Activated T-helper 1 cell treated with anti-CD3 and anti-CD28 coated beads, Interleukin-2, amount 50 U/mL, for 16 hours (primary cell): ENCODE measurements at places on chromosomes 7 and 10.

DNA sequence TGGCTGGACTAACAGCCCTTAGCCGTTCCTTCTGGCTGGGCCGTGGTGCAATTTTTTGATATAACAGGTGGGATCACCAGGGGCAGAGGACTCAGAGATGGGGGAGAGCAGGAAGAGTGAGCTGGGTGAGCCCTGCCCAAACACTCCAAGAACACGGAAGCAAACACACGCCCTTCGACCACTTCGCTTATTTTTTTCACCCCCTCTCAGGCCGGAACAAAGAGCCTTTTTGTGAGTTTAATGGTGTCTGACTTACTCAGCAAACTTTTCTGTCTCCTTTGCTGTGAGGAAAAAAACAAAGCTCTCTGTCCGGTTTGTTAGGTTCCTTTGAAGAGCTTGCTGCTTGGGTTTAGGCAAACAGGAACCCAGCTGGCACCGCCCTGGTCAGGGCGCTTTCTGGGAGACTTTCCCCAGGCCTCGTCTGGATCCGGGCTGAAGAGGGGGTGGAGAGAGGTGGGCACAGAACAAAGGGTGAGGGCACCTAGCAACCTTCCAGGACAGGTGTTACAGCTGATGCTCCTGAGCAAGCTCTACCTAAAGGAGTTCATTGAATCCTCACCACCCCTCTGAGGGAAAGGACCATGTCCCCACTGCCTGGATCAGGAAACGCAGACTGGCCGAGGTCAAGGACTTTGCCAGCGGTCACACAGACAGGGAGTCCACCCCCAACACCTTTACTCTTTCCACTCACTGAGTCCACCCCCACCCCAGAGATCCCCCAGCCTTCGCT, 23.3 kb downstream of the CALML3 start:
- DNase-seq, result no peak

DNA sequence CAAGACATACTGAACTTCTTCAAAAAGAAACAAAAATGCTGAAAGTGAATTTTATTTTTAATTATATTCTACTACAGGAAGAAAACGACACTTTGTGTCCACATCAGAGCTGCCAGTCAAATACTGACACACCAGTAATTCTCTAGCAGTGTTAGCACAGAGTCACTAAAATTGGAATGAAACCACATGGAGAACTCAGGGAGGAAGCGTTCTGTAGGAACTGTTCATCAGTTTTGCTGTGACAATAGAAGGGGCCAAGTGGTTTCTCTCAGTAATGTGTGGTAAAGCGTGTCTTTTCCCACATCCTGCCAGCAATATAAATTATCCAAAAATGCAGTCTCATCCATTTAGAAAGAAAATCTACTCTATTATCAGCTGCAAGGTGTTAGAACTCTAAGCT, 683.3 kb downstream of the GRM8 start:
- DNase-seq, result no peak

- DNase-seq, result no peak
These were observed 162.2 kb downstream of the RAPGEF5 start for GRCh38 chr7:22194658-22195273.

GRCh38 chr7:149886018-149886415, 12.2 kb downstream of the ATP6V0E2 start:
- no peak for DNase-seq

GRCh38 chr7:5532536-5533335, 109.1 kb upstream of the TNRC18 start:
- no peak for DNase-seq
